CD4-positive, alpha-beta T cell treated with Interleukin-1 beta for 1 hour (primary cell): ENCODE measurements at places on chromosomes 7 and 10.

- no peak for DNase-seq
These were observed 56.2 kb downstream of the SEMA3A start for GRCh38 chr7:84138411-84138810.

DNA sequence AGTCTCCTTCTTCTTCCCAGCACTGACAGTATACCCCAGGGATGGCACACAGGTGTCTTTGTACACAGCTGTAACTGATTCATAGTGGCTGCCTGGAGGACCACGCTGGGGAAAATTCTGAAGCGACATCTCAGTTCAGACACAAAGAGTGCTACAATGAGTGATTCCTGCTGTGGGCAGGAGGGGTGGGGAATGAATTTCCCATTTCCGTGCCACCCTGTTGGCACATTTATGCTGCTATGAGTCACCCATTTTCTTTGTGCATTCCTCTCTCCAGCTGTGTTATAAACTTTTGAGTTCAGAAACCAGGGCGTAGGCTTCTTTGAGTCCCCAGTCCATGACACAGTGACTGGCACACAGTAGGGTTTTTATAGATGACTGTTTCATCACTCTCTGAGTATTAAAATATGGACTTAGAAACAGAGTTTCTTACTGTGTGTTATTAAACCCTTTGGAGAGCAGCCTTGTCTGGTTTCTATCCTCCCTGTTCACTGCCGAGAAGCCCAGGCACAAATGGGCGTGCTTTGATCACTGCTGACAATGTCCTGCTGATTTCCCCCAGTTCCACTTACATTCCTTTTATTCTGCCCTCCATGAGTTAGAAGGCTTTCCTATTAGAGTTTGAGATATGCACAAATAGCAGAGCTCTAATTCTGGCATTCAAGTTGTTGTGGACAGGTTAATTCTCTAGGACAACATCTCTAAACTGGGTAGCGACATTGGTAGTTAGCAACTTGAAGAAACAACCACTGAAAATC is 24.0 kb upstream of the NPS start:
- DNase-seq: no peak

DNA sequence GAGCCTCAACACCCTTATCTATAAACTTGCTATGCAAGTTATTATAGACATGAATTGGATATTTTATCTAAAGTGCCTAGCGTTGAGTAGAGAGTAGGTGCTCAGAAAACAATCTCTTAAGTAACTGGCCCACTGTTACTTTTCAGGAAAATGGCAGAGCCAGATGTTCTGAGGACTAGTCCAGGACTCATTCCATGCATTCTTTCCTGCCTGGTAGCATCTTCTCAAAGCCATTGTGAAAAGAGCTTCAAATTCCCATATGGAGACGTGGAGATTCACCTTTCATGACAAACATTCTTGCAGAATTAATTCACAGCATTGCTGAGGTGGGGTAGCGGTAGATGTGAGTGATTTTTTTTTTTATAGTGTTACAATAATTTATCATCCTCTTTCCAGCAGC is 35.9 kb upstream of the ITPRID1 start:
- DNase-seq: no peak

DNA sequence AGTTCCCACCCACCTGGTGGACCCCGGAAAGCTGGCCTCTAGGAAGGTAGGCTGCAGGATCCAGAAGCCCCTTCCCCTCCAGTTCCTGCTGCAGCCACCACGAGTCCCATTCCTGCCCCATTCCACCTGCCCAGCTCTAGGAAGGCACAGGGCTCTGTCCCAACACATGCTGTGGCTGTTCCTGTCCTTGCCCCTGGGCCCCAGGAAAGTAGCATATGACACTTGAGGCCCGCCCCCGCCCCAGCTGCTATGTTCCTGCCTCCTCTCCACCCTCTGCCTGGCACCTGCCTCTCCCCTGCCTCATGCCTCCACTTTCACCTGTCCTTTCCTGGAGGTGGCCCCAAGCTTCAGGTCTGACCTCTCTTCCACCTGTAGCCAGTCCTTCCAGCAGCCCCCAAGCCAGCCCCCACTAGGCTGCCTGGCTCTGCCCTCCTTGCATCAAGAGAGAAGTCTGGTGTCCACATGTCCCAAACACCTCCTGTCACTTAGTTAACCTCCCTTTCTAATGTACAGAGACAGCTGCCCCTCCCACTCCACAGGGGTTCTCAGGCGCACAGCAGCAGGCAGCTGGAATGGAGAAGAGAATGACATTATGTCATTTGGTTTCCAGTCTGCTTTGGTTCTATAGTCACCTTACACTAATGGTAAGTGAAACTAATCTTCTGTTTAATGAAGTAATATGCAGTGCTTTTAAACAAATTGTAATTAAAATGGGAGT is 22.7 kb downstream of the YKT6 start:
- no peak for DNase-seq

DNA sequence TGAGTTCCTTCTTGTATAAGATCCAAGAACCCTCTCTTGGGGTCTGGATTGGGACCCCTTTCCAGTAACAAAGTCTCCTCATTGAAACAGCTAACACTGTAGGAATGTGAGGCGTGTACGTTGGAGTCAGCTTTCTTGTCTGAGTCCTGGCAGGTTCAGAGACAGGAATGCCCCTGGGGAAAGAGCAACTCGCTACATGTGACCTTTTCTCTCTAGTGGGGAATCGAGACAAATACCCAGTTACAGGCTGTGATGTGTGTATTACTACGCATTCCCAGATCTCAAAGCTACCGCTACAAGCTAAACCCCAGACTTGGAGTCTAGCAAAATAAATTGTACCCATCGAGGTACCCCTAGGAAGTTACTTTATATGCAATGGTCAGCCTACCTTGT is 85.6 kb upstream of the FRMD4A start:
- DNase-seq: no peak

DNA sequence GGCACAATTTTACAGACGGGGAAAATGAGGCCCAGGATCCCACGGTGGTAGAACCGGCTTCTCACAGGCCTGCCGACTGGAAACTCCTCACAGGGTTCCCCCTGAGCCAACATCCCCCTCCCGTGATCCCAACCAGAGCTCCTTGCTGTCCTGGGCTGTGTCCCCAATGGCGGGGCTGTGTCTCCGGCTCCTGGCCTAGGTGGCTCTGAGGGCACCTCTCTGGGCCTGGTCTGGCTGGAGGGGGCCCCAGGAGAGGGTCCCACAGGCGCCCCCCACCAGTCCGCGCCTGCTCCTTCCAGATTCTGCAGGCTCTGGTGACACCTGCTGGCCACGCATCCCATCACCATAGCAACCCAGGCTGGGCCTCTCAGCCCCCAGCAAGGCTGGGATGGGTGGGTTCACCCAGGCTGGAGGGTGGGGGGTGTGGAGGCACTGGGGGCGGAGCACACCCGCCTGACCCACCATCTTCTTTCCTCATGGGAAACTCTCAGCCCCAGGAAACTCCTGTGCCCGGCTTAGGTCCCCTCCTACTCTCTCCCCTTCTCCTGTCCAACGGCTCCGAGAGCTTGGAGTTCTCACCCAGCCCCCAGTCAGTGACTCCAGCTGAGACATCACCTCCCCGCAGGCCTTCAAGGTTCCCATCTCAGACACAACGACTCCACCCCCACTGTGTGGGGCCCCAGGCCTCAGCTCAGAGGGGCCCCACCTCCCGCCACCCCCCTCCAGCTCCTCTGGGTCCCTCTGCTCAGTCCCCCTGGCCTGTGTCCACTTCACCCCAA is 27.1 kb upstream of the TNRC18 start:
- DNase-seq: peak; percentile 36

- no peak for DNase-seq
These were observed 176.8 kb downstream of the ZMYND11 start for GRCh38 chr10:311901-312665.

GRCh38 chr10:27512548-27512947 is 8.4 kb downstream of the RAB18 start:
- DNase-seq: no peak

GRCh38 chr7:2965745-2966270 is 77.9 kb downstream of the CARD11 start:
- DNase-seq: no peak

DNA sequence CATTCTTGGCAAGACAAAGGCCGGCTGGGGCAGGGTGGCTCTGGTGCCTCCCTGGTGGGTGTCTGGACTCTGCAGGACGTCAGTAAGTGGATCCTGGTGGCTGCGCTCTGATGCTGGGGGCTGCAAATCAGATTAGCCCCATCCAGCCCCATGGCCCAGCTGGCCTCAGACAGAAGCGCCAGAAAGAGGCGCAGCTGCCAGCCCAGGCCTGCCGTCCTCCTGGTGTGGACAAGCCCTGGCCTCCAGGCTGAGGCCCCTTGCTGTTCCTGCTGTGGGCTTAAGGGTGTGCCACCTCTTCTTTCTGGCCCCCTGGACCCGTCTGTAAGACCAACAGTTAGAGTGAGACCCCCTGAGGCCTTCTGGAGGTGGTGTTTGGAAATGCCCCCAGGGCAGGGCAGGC is 5.9 kb upstream of the LFNG start:
- DNase-seq: no peak

DNA sequence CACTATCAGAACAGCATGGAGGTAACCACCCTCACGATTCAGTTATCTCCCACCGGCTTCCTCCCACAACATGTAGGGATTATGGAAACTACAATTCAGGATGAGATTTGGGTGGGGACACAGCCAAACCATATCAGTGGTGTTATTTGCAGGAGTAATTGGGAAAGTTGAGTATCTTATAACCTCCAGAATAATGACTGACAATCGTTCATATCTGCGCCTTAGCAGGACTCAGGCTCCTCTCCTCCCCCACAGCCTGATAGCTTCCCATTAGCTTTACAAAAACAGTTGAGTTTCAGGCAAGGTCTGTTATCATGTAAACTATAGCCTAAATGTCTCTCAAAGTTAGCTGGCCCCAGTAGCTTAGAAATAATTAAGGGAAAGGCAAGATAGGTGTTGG is 3.4 kb upstream of the ERCC6 start:
- no peak for DNase-seq
